ENCODE measurements at places on chromosomes 7 and 10. TPM values are rescaled to one million over a fixed set of nuclear protein-coding genes. Genes with fewer than 3 reads are reported as not detected.

DNA sequence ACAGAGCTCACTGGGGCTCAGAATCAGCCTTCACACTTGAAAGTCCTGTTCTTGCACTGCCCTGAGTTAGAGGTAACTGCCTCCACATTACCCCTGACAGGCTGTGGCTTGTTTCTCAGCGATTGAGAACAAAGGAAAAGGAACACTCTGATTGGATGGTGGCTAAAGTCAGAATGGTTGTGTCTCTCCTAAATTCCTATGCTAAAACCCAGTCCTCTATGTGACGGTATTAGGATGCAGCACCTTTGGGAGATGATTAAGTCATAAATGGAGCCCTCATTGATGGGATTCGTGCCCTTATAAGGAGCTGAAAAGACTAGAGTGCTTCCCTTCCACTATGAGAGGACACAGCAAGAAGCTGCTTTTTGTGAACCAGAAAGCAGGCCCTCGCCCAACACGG, 38.9 kb upstream of the DGKI start:
- peaks cover 8% of the 10 kb centered on the region for H3K36me3 ChIP-seq
- H3K27ac ChIP-seq, result no peak overlapping the region
- peaks cover 8% of the 10 kb centered on the region for H3K4me1 ChIP-seq

DNA sequence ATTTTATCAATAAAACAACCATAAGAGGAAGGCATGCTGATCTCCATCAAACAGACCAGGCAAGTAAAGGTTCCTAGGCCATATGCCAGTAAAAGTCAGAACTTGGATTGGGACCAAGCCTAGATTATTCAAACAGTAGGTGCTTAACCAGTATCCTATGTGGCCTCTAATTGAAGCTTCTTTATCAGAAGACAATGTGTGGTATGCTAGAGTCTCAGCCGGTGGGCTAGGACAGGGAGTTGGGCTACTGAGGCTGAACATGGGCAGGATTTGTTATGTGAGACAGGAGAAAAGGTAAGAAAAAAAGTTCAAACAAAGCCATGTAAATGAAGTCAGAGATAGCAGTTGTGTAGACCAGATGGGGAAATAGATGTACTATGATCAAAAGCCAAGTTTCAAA, 413.7 kb upstream of the GHITM start:
- peak overlapping the region; percentile 21 for H3K27ac ChIP-seq
- no peaks in the 10 kb centered on the region for H3K27me3 ChIP-seq
- peaks cover 18% of the 10 kb centered on the region for H3K4me1 ChIP-seq
- no peak overlapping the region for H3K4me3 ChIP-seq
- no peaks in the 10 kb centered on the region for H3K36me3 ChIP-seq

GRCh38 chr10:26438534-26439341, 597 bp downstream of the APBB1IP start:
- no peaks in the 10 kb centered on the region for H3K36me3 ChIP-seq
- DNase-seq, result no peak

DNA sequence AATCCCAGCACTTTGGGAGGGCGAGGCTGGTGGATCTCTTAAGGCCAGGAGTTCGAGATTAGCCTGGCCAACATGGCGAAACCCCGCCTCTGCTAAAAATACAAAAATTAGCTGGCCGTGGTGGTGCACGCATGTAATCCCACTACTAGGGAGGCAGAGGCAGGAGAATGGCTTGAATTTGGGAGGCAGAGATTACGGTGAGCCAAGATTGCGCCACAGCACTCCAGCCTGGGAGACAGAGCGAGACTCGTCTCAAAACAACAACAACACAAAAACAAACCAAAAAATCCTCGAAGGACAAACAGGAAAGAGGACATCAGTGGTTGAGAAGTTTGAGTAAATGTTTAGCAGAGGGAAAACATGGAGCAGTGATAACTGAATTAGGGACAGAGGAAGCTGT, 52.3 kb upstream of the FAM3C start:
- no peak for DNase-seq
- no peak overlapping the region for H3K4me3 ChIP-seq
- H3K4me1 ChIP-seq, result peaks cover 11% of the 10 kb centered on the region
- H3K27ac ChIP-seq, result no peak overlapping the region
- no peaks in the 10 kb centered on the region for H3K27me3 ChIP-seq

- no peak overlapping the region for H3K27ac ChIP-seq
- no peaks in the 10 kb centered on the region for H3K36me3 ChIP-seq
- H3K4me3 ChIP-seq, result no peak overlapping the region
- DNase-seq, result no peak
- no peaks in the 10 kb centered on the region for H3K27me3 ChIP-seq
Measured at GRCh38 chr7:101942603-101943210, 125.3 kb downstream of the CUX1 start.

GRCh38 chr10:93190372-93190771, 116.7 kb downstream of the CYP26A1 start:
- H3K36me3 ChIP-seq, result no peaks in the 10 kb centered on the region
- H3K4me1 ChIP-seq, result no peaks in the 10 kb centered on the region
- H3K27ac ChIP-seq, result no peak overlapping the region
- peaks cover 10% of the 10 kb centered on the region for H3K27me3 ChIP-seq
- no peak for DNase-seq
- no peak overlapping the region for H3K4me3 ChIP-seq

GRCh38 chr7:41287559-41288335, 415.1 kb downstream of the INHBA start:
- no peak for DNase-seq
- H3K4me1 ChIP-seq, result no peaks in the 10 kb centered on the region
- no peaks in the 10 kb centered on the region for H3K27me3 ChIP-seq
- H3K36me3 ChIP-seq, result no peaks in the 10 kb centered on the region
- H3K27ac ChIP-seq, result no peak overlapping the region

DNA sequence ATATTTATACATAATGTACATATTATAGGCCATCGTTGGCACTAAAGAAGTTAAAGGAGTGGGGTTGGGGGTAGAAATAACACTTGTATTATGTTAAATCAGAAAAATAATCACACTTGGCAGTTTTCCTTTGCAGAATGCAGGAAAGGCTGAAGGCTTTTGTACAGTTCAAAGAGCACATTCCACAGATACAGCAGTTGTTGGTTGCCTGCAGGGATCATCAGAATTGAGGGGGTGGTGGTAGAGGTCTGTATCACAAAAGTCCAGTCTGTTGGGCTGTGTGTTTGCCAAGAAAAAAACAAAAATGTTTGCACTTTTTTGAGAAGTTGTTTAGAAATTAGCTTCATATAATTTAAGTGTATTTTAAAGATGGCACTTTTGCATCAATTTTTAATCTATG, 231.8 kb upstream of the FOXP2 start:
- no peak overlapping the region for H3K4me3 ChIP-seq
- no peaks in the 10 kb centered on the region for H3K36me3 ChIP-seq
- H3K27ac ChIP-seq, result no peak overlapping the region
- no peaks in the 10 kb centered on the region for H3K27me3 ChIP-seq

DNA sequence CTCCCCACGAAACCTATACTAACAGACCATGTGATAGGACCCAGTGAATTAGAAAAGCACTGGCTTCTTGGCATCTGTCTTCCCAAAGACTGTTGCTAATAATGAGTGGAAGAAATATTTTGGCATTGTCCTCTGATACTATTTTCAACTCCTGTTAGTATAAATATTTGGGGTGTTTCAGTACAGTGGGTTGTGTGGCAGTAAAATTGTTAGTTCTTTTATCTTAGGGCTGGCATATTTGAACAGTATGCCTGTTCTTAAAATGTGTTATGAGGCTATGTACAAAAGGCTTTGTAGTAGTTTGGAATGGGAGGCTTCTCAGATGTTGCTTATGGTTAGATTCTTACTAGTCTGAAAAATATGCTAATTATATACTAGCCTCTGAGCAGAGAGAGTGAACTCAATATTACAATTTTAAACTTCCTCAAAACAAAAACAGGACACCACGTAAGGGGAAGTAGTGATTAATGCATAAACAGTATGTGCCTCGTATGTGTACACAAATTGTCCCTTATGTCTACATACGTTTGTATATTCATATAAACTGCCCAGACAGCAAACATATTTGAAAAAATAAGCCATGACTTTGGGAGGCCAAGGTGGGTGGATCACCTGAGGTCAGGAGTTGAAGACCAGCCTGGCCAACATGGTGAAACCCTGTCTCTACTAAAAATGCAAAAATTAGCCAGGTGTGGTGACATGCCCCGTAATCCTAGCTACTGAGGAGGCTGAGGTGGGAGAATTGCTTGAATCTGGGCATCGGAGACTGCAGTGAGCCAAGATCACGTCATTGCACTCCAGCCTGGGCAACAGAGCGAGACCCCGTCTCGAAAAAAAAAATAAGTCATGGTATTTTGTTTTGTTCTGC, 115.4 kb downstream of the ARID5B start:
- no peaks in the 10 kb centered on the region for H3K27me3 ChIP-seq
- no peak overlapping the region for H3K27ac ChIP-seq
- H3K36me3 ChIP-seq, result no peaks in the 10 kb centered on the region
- H3K4me1 ChIP-seq, result peaks cover 18% of the 10 kb centered on the region

DNA sequence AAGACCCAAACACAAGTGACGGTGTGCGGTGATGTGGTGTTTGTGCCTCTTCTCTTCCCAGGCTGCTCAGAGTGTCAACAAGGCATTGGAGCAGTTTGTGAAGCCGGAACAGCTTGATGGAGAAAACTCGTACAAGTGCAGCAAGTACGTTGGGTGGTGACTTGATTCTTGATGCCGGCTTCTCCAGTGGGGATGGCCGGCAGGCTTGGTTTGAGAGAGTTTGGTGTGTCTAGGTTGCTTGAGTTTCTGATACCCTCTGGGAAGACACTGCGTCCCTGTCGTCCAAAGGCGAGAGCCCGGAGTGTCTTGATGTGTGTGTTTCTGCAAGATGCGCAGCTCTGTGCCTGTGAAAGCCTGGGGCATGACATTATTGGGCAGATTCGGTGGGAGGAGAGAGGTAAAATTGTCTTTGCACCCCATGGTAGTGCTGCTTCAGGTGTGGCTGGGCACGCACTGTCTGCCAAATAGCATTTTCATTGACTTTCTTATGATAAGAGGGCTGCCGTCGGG, 111.8 kb downstream of the ANKRD61 start:
- H3K4me1 ChIP-seq, result no peaks in the 10 kb centered on the region
- no peak for DNase-seq
- peaks cover 33% of the 10 kb centered on the region for H3K36me3 ChIP-seq
- H3K27me3 ChIP-seq, result no peaks in the 10 kb centered on the region
- no peak overlapping the region for H3K4me3 ChIP-seq

- H3K36me3 ChIP-seq, result no peaks in the 10 kb centered on the region
- H3K27ac ChIP-seq, result no peak overlapping the region
- no peak overlapping the region for H3K4me3 ChIP-seq
Measured at GRCh38 chr10:121525251-121526134, 72.8 kb downstream of the FGFR2 start.

DNA sequence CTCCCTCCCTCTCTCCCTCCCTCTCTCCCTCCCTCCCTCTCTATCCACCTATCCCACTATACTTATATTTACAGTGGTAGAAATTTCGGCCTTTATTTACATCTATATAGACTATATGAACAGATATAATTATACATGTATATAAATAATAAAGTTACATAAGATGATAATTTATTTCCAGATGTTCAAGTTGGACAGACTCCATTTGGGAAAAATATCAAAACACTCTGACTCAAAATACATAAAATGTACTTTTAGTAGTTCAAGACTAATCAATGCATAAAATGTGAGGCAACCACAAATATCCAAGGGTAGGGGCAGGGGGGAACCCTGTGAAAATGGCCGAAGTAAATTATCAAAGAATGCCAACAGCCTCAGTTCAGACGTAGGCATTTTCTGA, 203.0 kb downstream of the FANK1 start:
- H3K4me1 ChIP-seq, result peaks cover 8% of the 10 kb centered on the region
- H3K27me3 ChIP-seq, result no peaks in the 10 kb centered on the region
- no peak overlapping the region for H3K27ac ChIP-seq
- no peak for DNase-seq

GRCh38 chr7:131145026-131145425, 182.7 kb upstream of the MKLN1 start:
- no peaks in the 10 kb centered on the region for H3K4me1 ChIP-seq
- no peak overlapping the region for H3K4me3 ChIP-seq
- H3K27me3 ChIP-seq, result no peaks in the 10 kb centered on the region
- no peak for DNase-seq
- no peaks in the 10 kb centered on the region for H3K36me3 ChIP-seq

- H3K36me3 ChIP-seq, result peaks cover 29% of the 10 kb centered on the region
- no peaks in the 10 kb centered on the region for H3K27me3 ChIP-seq
- H3K4me3 ChIP-seq, result no peak overlapping the region
- peaks cover 73% of the 10 kb centered on the region for H3K4me1 ChIP-seq
- DNase-seq, result no peak
Measured at GRCh38 chr7:130896051-130896881, 162.3 kb upstream of the KLF14 start.

GARIN1A gene
- 3.6 TPM for total RNA-seq

ACSM6 gene
- not detected for total RNA-seq

PRTFDC1 gene
- 24.2 TPM for total RNA-seq

A1CF gene
- not detected for total RNA-seq

CCZ1B gene
- total RNA-seq, result 79.7 TPM

AMZ1 gene
- not detected for total RNA-seq

POP7 gene
- total RNA-seq, result 47.4 TPM
